Choroid plexus epithelial cell (primary cell): ENCODE measurements at places on chromosomes 6 and 20.

GRCh38 chr6:121760745-121761144 is 325.3 kb downstream of the GJA1 start:
- no peak for DNase-seq

DNA sequence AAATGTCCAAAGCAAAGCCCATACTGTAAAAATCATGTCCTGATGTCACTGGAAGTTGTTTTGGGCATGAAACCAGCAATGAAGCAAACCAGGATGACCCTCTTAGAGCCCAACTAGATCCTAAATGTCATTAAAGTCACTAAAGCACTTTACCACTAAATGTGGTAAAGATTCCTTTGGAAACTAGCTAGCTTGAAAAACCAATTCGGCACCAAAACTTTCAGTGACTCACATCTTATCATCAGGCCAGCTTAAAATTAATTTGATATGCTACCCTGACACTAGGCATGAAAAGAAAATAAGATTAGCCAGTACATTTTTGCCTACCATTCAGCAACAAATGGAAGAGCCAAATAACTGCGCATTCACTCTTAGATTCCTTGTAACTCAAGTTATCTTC is 145.8 kb downstream of the PACRG start:
- DNase-seq = no peak

DNA sequence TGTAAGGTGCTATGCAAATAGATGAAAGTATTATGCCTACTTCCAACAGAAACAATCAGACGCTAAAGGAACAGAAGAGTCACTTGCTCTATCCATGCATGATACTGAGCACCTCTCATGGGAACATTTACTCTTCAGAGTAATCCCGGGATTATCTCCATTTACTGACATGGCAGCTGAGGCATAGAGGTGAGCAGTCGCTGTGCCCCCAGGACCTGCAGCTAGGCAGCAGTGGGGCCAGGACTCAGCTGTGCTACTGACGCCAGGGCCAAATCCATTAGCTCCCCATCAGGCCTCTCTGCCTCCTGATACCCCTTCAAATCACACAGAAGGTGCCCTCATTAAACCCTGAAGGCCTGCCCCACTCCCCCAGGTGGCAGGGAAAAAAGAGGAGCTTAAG is 51.9 kb downstream of the TRAM2 start:
- DNase-seq = no peak

DNA sequence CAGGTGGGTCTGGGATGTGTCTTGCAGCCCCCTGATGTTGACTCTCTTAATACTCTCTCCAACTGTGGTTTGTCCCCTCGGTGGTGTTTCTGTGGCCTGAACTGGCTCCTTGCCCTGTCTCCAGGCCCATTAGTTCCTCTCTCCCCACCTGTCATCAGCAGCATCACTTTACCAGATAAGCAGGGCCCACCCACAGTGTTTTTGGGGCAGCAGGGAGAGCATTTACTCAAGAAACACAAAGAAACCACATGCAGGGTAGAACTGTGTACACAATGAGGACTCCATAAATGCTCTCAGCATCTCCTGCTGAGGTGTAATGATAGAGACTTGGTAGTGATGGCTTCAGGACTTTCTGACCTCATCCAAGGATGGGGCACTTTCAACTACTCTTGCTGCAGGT is 20.2 kb upstream of the MRPS18A start:
- peak; percentile 51 for DNase-seq

DNA sequence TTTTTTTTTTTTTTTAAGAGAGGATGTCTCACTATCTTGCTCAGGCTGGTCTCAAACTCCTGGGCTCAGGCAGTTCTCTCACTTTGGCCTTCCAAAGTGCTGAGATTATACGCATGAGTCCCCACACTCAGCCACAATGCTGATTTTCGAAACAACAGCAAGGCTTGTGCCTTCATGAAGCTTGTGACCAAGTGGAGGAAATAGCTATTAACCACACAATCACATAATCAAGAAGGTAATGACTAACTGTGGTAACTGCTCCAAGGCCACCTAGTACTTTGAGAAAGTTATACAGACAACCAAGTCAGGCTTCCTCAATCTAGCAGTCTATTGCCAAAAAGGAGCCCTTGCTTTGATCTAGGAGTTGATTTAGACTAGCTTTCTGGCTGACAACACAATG is 46.3 kb downstream of the SOD2 start:
- peak; percentile 51 for DNase-seq

DNA sequence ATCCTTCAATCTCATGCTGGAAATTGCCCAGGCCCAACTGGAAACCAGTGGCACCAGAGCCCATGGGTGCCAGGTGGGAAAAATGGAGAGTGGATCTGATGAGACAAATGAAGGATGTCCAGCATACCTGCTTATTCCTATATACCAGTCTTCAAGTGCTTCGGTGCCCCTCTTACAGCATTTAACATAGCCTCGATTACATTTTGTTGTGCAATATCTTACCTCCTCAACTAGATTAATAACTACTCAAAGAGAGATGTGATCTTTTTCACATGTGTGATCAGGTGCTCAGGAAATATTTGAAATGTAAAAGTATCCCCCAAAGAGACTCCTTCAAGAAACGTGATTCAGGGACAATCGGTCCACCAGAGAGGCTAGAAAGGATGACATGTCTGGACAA is 4.8 kb upstream of the ANKRD66 start:
- DNase-seq = no peak

DNA sequence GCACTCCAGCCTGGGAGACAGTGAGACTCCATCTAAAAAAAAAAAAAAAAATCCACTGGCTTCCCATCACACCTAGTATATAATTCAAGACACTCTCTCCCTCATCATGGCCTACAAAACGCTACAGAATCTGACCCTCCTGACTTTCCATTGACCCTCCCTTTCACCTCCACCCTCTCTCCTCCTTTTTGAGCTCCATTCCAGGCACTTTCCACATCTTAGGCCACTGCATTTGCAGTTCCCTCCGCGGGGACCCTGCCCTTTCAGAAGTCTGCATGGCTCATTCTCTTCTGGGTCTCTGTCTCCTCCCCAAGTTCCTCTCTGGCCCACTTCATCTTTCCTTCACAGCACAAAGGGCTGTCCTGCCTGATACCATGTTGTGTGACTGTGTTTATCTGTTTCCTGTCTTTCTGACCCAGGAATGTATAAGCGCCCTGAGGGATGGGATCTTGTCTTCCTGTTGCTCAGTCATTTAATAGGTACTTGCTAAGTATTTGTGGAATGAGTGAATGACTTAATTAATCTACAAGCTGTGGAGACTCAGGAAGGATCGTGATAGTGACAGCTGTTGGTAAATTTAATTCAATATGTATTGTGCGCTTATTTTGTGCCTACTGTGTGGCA is 35.2 kb downstream of the NCR2 start:
- DNase-seq = no peak

GRCh38 chr6:16743664-16744210 is 17.5 kb downstream of the ATXN1 start:
- no peak for DNase-seq

- no peak for DNase-seq
These were observed 45.9 kb upstream of the PLN start for GRCh38 chr6:118502169-118502568.

GRCh38 chr6:12081771-12082170 is 69.7 kb downstream of the HIVEP1 start:
- DNase-seq = no peak

- no peak for DNase-seq
These were observed 39.8 kb upstream of the SLCO4A1 start for GRCh38 chr20:62602550-62602949.

DNA sequence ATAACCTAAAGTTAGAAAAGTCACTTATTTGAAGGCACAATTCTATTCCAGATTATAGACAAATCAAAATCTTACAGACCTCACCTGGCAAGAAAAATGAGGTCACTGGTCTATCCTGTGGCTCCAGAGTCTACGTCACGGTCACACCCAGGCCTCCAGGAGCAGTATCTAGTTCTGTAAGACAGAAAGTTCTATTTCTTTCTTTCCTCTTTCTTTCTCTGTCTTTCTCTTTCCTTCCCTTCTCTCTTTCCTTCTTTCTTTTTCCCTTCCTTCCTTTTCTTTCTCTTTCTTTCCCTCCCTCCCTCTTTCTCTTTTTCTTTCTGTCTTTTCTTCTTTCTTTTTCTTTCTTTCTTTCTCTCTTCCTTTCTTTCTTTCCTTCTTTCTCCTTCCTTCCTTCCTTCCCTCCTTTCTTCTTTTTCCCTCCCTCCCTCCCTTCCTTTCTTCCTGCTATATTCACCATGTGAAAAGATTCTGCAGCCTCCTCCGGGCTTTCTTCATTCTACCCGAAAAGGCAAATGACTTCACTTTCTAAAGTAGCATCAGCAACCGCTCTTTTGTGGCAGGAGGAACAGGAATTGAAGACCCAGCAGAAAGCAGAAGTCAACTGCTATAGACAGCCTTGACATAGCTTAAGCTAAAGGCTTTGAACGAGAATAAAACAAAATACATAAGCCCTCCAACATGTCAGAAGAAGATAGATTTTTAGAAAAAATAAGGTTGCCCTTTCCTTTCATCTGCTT is 83.9 kb upstream of the SIRPG start:
- no peak for DNase-seq

DNA sequence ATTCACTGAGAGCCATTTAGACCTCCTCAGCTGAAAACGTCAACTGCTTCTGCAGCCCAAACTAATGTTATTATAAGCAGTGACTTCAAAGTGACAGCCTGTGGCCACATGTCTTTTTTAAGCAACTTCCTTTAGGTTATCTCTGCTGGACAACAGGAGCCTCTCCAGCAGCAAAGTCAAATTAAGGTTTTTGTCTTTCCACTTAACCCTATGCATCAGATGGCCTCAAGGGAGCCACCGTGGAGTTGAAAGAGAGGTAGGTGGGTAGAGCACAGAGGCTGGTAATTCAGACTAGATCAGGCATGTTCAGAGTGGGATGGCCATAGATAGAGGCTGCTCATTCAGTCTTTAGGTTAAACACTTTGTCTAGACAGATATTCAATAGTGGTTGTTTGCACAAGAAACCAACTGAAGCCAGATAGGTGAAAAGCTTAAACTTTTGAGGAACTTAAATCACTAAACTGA is 300.6 kb upstream of the ECI2 start:
- no peak for DNase-seq

- peak; percentile 13 for DNase-seq
These were observed 69.4 kb upstream of the BMP2 start for GRCh38 chr20:6698056-6698455.

DNA sequence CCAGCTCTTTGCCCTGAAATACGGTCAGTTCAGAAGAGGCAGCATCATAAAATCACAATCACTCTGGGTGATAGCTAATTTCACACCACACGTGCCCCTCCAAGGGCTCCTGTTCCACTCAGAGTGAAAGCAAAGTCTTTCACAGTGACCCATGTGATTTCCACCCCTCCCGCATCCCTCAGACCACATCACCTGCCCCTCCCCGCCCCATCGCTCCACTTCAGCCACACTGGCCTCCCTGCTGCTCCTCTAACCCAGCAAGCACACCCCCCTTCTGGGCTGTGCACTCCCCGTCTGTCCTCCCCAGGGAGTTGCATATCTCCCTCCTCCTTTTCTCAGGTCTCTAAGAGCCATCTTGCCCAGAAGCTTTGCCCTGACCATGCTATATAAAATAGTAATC is 74.5 kb downstream of the PSMG4 start:
- DNase-seq = no peak

DNA sequence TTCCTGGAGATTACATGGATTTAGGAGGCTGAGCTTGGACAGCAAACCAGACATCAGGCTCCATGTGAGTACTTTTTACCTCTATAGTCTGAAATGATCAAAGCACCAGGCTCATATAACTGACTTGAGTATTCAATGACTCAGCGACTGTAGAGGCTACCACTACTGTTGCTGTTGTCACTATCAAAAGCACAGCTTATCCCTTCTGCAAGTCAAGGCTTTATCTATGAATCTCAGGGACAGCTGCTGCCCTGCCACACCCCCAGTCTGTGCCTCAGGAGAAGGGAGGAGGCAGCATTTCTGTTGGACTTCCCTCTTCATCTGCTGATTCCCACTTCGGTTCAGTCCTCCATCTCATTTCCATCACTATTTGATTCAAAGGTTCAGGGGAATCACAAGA is 80.5 kb upstream of the CNR1 start:
- DNase-seq = no peak

GRCh38 chr6:123990376-123990775 is 186.7 kb downstream of the NKAIN2 start:
- no peak for DNase-seq

- no peak for DNase-seq
These were observed 36.9 kb downstream of the CRYBG1 start for GRCh38 chr6:106397431-106397830.

GRCh38 chr6:74875193-74875592 is 330.7 kb downstream of the COL12A1 start:
- DNase-seq = no peak

DNA sequence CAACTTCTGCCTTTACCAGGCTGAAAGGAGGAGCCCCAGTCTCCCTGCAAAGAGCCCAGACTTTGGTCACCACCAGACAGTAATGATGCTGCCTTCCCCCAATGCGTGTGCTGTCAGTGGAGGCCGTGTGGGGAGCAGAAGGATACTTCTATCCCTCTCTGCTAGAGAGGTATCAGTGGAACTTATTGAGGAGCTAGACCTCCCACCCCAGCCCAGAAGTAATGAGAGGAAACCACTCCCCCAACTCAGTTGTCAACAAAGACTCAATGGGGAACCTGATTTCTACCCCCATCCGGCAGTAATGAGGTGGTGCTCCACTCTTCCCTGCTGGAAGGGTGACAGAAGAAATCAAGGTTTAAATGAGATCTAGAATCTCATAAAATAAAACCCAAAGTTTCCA is 4.4 kb upstream of the WFDC8 start:
- no peak for DNase-seq

- DNase-seq = peak; percentile 54
These were observed 822 bp downstream of the ELOVL4 start for GRCh38 chr6:79946272-79947190.

DNA sequence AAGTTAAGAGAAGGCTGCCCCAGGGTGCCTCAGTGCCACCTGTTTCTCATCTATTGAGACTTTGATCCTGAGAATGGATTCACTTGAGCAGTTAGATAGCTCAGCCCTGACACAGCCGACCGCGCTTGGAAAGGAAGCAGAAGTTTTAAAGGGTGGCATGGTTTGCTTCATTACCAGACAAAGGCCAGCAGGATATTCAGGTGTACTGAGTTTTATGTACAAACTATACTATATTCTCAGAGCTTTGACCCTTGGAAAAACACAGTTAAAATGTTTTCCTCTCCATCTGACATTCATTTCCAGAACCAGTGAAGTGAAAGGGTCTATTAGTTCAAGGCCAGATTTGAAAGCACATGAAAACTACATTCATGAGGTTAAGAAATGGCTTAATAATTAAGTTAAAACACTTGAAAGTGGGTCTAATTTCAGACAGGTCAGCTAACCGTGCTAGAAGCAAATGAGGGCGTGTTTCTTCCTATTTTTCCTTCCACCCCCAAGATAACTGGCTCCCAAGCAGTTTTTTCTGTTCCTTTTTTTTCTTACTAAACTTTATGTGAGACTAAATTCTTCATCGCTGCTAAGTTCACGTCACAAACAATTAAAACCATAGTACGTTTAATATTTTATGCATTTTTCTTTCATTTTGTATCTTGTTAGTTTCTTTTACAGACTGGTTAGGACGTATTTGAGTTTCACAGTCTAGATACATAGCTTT is 385.3 kb upstream of the SOX4 start:
- DNase-seq = no peak
